ENCODE measurements at places on chromosomes 7 and 10. TPM values are rescaled to one million over a fixed set of nuclear protein-coding genes. Genes with fewer than 3 reads are reported as not detected.

- DNase-seq = peak; percentile 24
- H3K4me3 ChIP-seq = no peak overlapping the region
- no peak overlapping the region for H3K27ac ChIP-seq
- H3K4me1 ChIP-seq = no peaks in the 10 kb centered on the region
Measured at GRCh38 chr10:114437473-114438292, 33.4 kb upstream of the AFAP1L2 start.

DNA sequence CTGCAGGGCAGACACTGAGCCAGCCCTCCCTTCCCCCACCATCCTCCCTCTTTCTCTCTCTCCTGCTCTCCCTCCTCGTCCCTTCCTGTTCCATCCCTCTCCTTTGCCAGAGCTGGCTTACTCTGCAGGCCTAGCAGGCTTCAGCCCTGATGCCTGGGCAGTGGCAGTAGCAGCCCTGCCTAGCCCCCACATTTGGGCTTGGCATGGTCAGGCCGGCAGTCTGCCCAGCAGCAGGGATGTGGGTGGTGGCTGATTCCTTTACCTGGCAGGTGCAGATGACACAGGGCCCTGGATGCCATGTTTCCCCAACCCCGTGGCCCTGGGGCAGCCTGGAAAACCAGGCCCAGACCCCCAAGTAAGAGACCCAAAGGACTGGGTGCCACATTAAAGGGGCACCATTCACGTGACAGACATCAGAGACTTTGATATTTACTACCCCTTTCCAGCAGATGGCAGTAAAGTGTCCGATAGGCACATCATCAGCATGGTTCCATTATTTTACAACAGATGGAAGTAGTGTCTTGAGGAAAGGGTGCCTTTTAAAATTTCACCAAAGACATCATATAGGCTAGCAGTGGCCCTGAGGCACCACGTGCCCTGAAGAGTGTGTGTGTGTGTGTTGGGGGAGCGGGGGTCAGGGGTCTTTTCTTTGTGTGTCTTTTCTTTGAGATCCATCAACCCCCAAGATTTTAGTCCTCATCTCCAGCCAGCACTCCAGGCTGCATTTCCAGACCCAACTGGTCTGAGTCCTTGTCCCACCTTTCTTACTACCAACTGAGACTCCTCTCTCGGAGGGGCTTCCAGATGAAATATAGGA, 5.9 kb downstream of the KCP start:
- no peaks in the 10 kb centered on the region for H3K27me3 ChIP-seq

DNA sequence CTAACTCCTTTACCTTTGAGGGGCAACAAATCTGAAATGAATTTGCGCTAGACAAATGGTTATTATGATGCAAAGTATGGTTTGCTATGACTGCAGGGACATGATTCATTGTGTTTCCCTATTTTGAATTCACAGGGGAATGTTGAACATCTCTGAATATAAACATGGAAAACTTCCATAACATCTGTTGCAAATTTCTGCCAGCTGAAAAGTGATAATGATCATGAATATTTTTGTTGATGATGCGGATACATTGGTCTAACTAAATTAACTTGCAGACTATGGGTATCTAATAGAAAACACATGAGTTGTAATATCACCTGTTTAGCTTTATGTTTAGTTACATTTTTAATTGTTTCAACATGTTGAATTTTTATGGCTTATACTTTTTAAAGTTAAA, 1325.5 kb downstream of the REEP3 start:
- H3K4me3 ChIP-seq = no peak overlapping the region
- H3K36me3 ChIP-seq = no peaks in the 10 kb centered on the region
- H3K27ac ChIP-seq = no peak overlapping the region
- H3K4me1 ChIP-seq = no peaks in the 10 kb centered on the region
- no peaks in the 10 kb centered on the region for H3K27me3 ChIP-seq

GRCh38 chr10:35270100-35270499, 66.2 kb upstream of the CCNY start:
- H3K27ac ChIP-seq = no peak overlapping the region
- H3K36me3 ChIP-seq = no peaks in the 10 kb centered on the region
- no peak overlapping the region for H3K4me3 ChIP-seq
- peaks cover 4% of the 10 kb centered on the region for H3K4me1 ChIP-seq

STAG3 gene
- not detected for total RNA-seq

C10orf105 gene
- not detected for total RNA-seq
